B cell (primary cell): ENCODE measurements at places on chromosomes 12 and 14. TPM values are rescaled to one million over a fixed set of nuclear protein-coding genes. Genes with fewer than 3 reads are reported as not detected.

DNA sequence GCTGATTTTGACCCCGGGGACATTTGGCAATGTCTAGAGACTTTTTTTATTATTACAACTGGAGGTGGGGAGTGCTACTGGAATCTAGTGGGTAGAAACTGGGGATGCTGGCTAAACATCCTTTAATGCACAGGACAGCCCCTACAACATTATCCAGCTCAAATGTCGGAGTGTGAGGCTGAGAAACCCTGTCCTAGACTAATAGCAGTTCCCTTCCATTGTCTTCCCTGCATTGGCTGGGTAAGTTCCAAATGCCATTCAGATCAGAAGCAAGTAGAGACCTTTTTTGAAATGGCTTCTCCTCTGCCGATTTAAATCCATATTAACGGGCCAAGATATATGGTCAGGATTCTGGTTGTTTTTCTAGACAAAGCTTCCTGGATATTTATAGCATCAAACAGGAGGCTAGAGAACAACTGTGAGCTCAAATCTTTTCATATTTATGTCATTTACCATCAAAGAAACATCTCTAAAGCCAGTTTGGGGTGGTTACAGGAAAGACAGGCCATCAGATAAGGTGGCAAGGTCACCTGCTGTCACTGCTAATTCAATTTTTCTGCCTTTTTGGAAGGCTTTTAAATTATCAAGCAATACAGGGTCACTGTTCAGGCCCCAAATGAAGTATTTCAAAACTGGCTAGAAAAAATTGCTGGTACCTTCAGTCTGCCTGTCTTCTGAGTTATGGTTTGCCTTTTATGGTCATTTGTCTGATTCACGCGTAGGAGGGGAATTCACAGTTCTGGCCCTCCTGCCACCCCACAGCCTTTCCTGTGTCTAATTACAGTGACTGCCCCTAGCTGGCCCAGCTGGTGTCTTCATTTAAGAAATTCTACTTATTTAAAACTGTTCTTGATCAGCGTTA lies 20.1 kb upstream of the AKAP5 start:
- H3K4me1 ChIP-seq = peaks cover 26% of the 10 kb centered on the region
- H3K27ac ChIP-seq = peak overlapping the region; percentile 77
- H3K36me3 ChIP-seq = peaks cover 13% of the 10 kb centered on the region
- no peaks in the 10 kb centered on the region for H3K27me3 ChIP-seq
- H3K4me3 ChIP-seq = no peak overlapping the region

- H3K27ac ChIP-seq = no peak overlapping the region
- peaks cover 11% of the 10 kb centered on the region for H3K4me1 ChIP-seq
- H3K4me3 ChIP-seq = no peak overlapping the region
These were observed 13.2 kb downstream of the ZNF219 start for GRCh38 chr14:21084998-21085853.

DNA sequence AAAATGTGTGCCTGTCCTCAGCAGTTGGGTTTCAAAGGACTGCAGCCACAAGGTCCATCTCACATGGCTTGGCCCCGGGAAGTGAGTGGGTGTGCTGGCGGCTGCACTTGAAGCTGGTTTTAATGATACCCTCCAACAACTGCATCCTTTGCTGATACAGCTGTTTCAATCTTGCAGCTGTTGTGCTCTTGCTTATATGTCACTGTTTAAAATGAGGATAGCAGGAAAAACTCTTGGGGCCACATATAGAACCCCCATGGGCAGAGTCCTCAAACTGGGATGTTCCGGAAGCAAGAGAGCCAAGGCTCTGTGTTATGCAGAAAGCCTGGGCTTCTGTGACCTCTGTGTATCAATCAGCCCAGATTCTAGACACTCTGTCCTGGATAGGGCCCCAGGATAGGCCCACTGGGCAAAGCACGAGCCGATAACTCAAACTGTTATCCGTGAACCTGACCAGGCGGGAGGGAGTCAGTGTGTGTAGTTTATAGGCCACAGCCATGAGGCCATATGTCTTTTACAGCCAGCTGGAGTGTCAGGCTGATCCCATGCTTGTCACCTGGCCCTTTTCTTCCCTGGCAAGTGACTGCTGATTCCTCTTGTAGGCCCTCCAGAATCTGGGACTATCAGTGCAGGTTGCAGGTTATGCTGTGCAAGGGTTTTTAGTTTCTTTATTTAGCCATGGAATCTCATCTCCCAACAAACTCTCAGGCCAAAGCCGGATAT lies 74.3 kb downstream of the SSPN start:
- H3K27me3 ChIP-seq = no peaks in the 10 kb centered on the region
- H3K36me3 ChIP-seq = no peaks in the 10 kb centered on the region
- H3K27ac ChIP-seq = no peak overlapping the region

The KRT85 gene
- total RNA-seq = not detected in 2 replicates

The GLRX5 gene
- 17.0 and 18.4 TPM in 2 replicates for total RNA-seq
